Psoas muscle (tissue), 8 donors: ENCODE measurements at places on chromosomes 12 and 14.
A peak's percentile ranks its signal among the peaks of the same experiment; 100 is the strongest.

DNA sequence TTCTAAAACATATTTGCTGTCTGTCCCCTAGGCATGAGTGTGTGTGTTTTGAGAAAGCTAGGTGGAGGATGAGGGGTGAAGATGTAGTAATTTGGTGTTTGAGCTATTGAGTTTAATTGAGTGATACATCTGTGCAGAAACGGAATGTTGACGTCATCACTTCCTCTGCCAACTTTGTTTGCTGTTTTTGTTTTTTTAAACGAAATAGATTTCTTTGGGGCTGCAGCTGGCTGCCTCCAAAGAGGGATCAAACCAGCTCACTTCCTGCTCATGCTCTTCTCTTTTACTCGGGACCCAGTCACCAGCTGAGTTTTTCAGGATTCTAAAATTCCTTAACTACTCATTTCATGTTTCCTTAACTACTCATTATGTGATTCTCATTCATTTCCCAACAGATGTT is 19.5 kb upstream of the CRACR2A start:
- no peak for DNase-seq

DNA sequence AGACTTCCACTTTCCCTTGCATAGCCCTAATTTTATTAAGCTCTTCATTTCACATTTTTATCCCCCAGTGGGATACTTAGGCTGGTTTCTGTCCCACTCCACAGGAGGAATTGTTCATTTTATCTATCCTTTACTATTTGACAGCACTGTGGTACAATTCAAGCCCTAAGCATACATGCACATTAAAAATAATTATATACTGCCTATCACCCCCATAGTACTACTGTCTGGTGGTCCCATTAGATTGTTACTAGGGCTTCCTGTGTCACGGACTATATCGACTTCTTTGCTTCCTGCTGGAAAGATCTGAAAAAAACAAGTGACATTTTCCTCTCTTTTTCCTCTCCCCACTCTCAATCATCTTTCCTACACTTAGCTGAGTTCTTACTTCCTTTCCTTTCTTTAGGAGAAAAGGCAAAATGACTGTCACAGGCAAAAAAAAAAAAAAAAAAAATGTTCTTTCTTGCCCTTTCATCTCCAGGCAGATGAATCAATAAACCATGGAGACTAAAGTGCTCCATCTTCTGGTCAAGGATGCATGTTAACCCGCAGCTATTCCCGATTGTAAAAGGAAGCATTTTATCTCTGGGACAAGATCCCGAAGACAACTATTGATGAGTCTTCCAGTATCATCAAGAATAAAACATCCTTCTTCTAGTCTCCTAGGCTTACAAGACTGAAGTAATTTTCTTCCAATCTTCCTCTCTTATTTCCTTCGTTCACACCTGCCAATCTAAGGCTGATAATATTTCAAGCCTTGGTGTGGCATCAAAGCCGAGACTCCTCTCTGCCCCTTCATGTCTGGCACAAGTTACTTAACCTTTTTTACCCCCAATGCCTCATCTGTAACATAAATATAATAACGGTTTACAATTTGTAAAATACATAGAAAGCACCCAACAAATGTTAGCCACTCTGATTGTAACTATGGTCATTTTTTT is 94.4 kb upstream of the PLEKHG7 start:
- no peak for DNase-seq

GRCh38 chr14:37036669-37037341 is 135.6 kb downstream of the SLC25A21 start:
- DNase-seq, result peak; percentile 11

DNA sequence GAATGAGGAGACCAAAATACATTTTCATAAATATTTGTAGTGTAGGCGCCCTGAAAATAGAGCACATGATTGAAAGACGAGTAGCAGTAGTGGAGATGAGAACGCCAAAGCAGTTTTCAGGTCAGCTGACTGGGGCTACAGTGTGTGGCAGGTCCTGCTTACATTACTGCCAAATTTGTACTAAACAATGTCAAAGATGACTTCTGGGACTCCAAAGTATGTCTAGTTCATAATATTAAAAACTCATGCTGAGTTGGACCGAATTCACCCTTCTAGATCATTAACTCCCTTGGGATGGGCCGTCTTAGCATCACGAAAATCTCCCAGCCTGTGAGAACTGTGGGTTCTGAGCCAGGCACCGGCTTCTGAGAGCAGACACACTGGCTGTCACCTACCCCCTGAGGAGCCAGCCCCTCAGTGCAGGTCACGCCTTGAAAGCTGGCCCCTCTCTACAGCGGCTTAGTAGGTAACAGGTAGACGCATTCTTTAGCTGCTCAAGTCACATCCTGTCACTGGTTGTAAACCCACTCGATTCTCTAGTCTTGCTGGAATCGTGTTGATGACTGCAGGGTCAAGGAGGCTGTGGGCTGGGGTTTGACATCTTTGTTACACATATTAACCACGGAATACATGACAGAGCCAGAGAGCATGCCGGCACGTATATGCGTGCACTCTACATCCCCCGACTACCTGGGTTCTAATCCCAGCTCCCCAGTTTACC is 210.4 kb downstream of the ETV6 start:
- DNase-seq, result no peak

DNA sequence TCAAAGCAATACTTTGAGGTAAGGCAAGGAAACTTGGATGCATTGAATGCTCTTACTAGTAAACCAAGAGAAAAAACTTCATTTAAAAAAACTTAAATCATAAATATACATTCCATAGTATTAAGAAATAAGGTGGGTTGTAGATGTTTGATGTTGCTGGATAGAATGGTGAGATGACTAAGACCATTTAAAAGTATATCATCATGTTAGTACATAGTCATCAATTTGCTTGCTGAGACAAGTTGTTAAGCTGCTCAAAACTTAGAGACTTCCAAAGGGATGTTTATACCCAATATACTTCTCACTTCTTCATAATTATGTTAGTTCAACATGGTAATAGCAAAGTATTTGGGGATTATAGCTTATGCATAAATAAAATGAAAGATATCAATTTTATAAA is 675.5 kb upstream of the MGAT4C start:
- no peak for DNase-seq

DNA sequence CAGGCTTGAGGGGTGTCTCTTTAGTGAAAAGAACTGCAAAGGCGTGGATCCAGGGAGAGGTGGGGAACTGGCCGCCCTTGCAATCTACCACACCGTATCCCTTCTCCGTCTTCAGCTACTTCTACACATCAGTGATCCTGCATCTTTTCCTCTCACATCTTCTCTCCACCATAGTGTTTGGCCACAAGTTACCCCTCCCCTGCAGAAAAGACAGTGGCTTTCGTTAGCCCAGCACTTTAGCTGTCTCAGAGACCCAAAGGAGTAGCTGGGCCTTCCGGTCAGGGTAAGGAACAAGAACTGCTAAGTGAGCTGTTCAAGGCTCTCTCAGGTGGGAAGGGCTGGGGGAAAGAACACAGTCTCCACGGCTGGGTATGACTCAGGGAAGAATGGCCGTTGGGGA is 158.4 kb downstream of the NDUFA12 start:
- DNase-seq, result no peak

DNA sequence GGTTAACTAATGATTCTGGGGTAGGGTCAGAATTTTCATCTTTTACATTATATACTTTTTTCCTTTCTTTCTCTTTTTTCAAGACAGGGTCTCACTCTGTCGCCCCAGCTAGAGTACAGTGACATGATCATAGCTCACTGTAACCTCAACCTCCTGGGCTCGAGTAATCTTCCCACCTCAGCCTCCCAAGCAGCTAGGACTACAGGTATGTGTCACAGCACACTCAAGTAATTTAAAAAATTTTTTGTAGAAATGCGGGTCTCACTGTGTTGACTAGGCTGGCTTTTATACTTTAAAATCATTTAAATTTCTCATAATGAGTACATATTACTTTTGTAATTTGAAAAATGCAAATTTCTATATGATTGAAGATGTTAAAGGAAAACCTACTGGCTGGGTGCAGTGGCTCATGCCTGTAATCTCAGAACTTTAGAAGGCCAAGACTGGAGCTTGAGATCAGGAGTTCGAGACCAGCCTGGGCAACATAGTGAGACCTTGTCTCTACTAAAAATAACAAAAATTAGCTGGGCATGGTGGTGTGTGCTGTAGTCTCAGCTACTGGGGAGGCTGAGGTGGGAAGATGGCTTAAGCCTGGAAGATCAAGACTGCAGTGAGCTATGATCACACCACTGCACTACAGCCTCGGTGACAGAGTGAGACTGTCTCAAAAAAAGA is 25.7 kb downstream of the R3HDM2 start:
- no peak for DNase-seq

- no peak for DNase-seq
Observed at GRCh38 chr14:29548948-29549370, 378.7 kb downstream of the PRKD1 start.

GRCh38 chr12:124434354-124434753 is 133.1 kb downstream of the NCOR2 start:
- no peak for DNase-seq

GRCh38 chr12:62631471-62632410 is 165.1 kb downstream of the MON2 start:
- peak; percentile 55 for DNase-seq

GRCh38 chr12:123502163-123502704 is 31.3 kb downstream of the RILPL1 start:
- no peak for DNase-seq

GRCh38 chr14:101665478-101666078 is 95.9 kb upstream of the PPP2R5C start:
- DNase-seq, result no peak

GRCh38 chr14:68819260-68819691 is 26.4 kb upstream of the ZFP36L1 start:
- DNase-seq, result no peak

DNA sequence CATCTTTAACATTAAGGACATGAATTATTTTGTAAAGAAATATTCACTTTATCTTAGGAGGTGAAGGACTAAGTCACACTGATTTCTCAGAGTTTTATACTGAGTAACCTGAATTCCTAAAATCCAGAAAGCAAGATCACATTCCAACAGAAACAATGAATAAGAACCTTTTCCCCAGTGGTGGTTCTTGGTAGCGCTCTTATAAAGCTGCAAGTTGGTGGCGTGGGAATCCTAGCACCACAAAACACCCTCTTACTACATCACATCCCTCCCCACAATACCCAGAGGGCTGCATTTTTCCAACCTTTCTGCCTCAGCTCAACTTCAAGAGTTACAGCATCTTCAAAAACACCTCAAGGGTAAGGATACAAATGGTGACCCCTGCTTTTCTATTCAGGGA is 44.0 kb upstream of the SMUG1 start:
- no peak for DNase-seq

DNA sequence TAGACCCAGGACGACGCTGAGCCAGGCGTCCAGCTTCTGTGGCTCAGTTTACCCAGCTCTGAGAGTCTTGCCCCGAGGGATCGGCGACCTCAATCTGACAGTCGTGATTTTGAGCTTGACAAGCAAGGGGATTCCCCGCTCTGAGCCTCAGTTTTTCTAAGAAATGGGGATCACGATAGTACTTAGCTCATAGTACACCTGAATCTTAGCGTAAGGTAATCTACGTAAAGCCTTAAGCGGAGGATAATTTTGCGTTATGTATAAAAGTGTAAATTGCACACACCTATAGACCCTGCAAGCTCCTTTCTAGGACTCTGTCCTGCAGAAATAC is 285 bp downstream of the MVK start:
- no peak for DNase-seq

DNA sequence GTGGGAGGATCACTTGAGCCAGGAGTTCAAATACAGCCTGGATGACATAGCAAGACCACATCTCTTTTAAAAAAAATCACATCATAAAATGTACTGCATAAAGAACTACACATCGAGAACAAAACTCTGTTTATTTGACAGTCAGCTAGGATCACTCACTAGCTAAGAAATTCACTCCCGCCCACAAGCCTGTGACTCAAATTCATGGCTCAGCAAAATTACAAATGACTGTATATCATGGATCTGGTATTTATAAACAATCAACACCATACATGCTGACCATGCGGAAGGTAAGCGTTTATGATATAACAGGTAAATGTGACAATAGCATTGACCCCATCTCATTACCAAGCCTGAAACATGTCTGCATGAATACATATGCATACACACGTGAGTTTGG is 206.5 kb downstream of the EFCAB11 start:
- no peak for DNase-seq

GRCh38 chr12:1606021-1606622 is 11.7 kb upstream of the FBXL14 start:
- DNase-seq, result peak; percentile 89

GRCh38 chr12:47698055-47698454 is 7.8 kb downstream of the RPAP3 start:
- DNase-seq, result no peak

DNA sequence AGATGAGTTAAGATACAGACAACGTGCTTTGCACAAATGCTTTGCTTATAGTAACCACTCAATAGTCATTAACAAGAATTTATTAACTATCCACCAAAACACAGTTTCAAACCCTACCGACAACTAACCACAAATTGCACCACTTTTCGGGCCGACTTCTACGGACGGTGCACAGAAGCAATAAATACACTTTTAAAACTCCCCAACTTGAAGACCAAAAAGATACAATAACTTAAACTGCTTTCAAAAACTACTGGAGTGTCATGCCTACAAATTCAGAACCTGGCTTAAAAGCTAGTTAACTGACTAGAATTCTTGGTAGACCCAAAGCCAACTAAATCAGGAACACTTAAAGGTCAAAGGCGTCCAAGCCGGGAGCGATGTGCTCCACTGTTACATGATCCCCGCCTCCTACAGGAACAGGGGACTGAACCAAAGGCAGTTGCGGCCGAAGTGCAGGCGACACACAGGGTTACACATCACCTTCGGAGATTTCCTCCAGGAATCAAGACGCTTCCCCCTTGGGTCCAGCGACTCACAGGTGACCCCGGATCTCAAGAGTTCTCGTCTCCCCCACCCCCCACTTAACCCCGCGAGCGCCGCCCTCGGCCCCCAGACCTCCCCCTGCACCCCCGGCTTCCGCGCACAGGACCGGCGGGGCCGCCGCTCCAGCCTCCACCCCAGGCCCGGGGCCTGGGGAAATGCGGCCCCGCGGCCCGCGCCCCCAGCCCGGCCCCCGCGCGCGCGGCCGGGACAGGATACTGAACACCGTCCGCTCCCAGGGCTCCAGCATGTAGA is 507 bp downstream of the SPTSSA start:
- DNase-seq, result peak; percentile 55

GRCh38 chr12:108939594-108939993 is 59.7 kb downstream of the DAO start:
- DNase-seq, result no peak

GRCh38 chr12:126418400-126418799 is 1353.2 kb downstream of the AACS start:
- no peak for DNase-seq

GRCh38 chr14:31746326-31746725 is 185.1 kb downstream of the NUBPL start:
- DNase-seq, result no peak

DNA sequence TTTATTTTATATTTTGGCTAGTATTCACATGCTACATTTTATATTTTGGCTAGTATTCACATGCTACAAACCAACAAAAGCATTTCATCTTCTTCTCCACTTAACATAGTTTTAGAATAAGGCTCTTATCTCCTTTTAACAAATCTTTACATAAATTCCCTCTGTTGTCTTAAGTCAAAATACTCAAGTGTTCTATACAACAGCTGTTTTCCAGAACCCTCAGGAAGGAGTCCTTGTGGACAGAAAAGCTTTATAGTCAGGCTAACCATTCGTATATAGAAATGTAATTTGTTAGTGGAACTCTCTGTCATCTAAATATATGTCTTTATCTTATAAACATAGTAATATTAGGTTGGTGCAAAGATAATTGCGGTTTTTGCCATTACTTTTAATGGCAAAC is 191.0 kb upstream of the FLRT2 start:
- no peak for DNase-seq
